Nucleus accumbens (tissue), 56 donors: ENCODE measurements at places on chromosomes 1 and 21.

DNA sequence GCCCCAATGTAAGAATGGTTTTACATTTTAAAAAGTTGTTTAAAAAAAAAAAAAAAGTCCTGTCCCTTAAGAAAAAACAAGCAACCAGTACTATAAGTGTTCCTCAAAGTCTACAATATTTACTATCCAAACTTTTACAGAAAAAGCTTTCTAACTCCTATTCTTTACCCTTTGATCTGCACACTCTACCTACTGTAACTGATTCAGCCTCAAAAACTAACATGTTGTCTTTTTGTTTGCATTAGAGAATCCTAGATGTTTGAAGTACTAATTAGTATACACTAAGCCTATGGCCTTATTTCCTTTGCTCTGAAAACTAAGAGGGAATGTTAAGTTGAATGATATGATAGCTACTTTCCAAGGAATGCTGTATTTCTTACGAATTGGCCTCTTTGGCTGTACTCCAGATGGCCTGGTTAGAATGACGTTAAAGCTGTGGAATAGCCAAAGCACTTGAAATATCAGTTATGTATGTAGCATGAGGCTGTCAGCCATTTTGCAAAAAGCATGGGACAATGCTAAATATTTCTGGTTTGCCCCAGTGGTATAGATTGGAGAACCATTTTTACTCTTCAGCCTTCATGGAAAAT is 234.8 kb downstream of the GPR52 start:
- no peak for DNase-seq

- DNase-seq: no peak
Measured at GRCh38 chr1:29380532-29380931, 144.2 kb downstream of the PTPRU start.

GRCh38 chr1:248686815-248687214 is 15.8 kb downstream of the OR14I1 start:
- no peak for DNase-seq

DNA sequence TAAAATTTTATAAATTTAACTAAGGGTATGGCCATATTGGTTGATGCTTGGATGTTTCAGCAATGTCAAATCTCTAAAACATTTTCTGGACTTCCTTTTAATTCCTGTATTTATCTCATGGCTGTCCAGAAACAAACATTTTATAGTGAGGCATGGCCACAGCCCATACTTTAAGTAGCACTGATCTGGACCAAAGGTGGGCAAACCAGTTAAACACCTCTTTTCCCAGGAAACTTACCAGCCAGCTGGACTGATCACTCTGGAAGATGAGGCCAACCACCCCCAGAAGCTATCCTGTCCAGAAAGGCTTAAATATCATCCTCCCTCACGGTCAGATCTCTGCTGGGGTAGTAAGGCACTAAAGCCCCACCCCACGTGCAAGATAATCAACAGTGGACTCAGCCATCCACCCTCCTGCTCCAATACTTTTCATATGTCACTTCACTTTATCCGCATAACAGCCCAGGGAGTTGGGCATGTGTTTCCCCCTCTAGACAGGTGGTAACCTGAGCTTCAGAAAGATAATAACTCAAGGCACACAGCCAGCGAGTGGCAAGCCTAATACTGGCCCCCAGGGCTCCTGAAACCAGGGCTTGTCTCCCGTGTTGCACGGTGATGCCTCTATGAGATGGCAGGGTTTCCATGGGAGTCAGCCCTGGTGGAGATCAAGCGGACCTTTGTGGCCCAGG is 120.5 kb upstream of the NGF start:
- DNase-seq: no peak

DNA sequence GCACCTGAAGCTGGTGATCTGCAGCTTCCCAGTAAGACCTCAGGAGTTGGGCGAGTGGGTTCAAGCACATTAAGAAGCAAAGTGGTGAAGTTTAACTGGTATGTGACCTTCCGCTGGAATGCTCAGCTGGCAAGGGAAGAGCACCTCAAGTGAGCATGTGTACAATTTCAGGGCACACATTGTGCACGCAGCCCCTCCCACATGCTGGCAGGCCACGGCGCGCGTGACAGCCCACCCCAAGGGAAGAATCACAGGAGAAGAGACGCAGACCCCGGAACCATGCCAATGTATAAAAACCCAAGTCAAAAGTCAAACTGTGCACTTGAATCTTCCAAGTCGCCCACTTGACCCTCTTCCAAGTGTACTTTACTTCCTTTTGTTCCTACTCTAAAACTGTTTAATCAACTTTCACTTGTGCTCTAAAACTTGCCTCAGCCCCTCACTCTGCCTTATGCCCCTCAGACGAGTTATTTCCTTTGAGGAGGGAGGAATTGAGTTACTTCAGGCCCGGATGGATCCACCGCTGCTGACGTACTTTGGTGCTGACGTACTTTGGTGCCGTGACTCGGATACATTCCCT is 20.0 kb downstream of the LRRC3 start:
- DNase-seq: no peak

- no peak for DNase-seq
Measured at GRCh38 chr1:163444665-163445064, 122.9 kb downstream of the NUF2 start.

GRCh38 chr1:58905628-58906221 is 121.9 kb upstream of the JUN start:
- DNase-seq: no peak
